ENCODE measurements at places on chromosomes 3 and 15. TPM values are rescaled to one million over a fixed set of nuclear protein-coding genes. Genes with fewer than 3 reads are reported as not detected.

The SMAD6 gene
- total RNA-seq: 1.4 TPM

The GATA2 gene
- total RNA-seq: not detected

The GLDN gene
- total RNA-seq: not detected

The CLDN1 gene
- total RNA-seq: 0.07 TPM

The TTLL13 gene
- total RNA-seq: 0.20 TPM

The IL5RA gene
- not detected for total RNA-seq

The PCLAF gene
- total RNA-seq: 88.6 TPM

The OSBPL10 gene
- 0.71 TPM for total RNA-seq

The TMEM207 gene
- not detected for total RNA-seq

The KIF23 gene
- 48.9 TPM for total RNA-seq

The COLQ gene
- 4.5 TPM for total RNA-seq

Data from activated naive CD4-positive, alpha-beta T cell treated with anti-CD3 and anti-CD28 coated beads, Interleukin-2, amount 10 ng/mL, durations not matched to agents 5 hours and 36 hours (primary cell).